Inflammatory macrophage (primary cell): ENCODE measurements at places on chromosomes 6 and 20.
A peak's percentile ranks its signal among the peaks of the same experiment; 100 is the strongest.

DNA sequence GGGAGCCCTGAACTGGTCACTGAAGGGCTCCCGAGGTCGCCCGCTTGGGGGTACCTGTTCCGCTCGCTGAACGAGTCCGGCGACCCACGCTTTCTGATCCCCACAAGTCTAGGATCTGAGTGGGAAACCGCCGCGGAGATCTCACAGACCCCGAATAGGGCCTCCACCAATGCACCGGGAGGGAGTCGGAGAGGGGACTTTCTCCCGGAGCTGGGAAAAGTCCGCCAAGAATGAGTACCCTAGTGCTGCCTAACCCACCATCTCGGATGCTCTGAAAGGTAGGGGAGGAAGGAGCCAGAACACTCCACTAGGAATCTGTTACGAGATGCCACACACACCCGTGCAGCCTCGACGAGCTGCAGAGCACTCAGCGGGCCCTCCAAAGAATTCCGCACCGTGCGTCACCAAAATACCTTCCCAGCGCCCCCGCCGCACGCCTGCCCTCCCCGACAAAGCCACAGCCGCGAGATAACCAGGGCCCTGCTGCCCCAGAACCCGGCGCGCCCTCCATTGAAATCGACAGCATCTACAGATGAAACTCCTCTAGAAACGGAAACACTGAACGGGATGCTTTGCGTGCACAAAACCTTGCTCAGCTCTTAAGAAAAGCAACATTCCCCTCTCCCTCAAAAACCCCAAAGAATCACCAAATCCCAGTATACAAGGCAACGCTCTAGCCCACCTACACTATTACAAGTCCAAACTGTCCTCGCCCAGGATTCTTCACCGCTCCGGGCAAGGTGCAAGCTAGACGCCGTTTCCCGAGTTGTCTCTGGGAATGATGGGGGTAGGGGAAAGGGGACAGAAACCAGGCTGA, 686 bp downstream of the COL12A1 start:
- DNase-seq, result no peak

- no peak for DNase-seq
Measured at GRCh38 chr6:29255530-29255929, 46.0 kb upstream of the OR14J1 start.

- DNase-seq, result no peak
Measured at GRCh38 chr20:19493794-19494495, 264.1 kb upstream of the RIN2 start.

DNA sequence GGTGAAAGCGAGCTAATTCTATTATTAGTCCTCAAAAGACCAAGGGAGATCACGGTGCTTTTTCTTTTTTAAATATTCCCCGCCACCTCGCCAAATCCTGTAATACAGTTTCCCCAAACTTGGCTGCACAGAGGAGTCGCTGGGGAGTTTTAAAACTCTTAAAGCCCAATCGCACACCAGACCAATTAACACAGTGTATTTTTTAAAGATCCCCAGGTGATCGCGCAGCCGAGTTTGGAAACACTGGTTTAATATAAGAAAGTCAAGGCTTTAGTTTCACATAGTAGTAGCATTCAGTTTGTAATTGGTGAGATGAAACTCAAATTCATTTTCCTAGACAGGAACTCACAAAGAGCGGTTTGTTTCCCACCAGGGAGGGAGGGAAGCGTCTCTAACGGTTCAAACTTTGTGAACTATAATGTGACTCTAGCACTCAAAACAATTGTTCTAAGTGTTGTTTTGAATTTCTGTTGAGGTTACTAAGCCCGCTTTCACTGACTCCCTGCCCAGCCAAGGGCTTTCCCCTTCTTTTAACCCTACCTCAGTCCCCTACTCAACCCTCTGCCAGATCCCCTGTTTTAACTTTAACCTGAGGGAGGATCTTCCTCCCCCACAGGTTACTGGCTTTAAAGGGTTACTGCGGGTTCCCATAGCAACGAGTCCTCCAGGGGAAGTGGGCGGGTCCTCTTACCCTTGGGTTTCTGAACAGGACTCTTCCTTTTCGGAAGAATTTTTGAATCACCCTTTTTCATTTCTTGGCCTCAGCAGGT, 25.7 kb upstream of the BTBD3 start:
- DNase-seq, result peak; percentile 69

- no peak for DNase-seq
Measured at GRCh38 chr6:12318749-12319148, 28.6 kb downstream of the EDN1 start.

DNA sequence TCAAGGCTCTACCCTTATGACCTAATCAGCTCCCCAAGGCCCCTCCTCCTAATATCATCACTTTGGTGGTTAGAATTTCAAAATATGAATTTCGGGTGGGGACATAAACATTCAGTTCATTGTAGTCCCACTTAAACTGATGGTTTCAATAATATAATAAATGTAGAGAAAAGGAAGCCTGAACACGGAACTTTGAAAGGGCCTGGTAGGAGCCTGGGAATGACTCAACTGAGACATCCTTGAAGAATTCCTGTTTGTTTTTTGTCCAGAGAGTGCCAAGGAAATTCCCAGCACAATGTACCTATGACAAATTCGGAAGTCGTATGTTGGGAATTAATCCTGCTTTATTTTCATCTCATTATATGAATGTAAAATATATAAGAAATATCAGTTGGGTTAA, 457.9 kb downstream of the PLCB1 start:
- no peak for DNase-seq

DNA sequence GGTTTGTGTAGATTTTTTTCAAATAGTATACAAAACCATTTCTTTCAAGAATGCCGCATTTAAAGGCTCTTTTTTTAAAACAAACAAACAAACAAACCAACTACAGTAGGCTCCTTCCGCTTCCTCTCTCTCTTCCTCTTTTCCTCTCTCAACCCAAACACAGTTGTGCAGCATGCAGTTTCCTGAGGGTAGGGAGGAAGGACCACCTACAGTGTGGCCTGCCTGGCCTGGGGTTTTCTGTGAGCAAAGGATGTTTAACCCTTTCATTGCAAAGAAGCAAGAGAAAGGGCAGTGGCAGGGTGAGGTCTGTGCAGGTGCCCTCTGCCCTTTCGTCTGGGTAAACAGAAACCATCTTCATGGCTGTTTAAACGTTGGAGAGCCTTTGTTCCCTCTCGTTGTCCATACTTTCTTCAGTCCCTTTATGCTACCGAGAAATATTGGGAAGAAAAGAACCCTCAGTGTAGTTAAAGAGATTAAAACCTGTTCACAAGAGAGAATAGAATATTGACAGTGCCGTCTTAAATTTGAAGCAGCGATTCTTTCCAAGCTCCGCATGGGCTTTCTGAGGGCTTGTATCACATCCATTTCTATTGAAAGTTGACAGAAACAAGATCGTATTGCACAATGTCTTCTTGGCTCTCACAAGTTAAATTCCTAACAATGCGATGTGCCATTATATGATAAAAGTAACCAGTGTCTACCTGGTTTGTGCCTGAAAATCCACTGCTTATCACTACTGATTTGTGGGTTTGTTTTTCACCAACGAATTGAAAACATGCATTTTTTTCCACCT, 215.5 kb upstream of the SNX9 start:
- no peak for DNase-seq

DNA sequence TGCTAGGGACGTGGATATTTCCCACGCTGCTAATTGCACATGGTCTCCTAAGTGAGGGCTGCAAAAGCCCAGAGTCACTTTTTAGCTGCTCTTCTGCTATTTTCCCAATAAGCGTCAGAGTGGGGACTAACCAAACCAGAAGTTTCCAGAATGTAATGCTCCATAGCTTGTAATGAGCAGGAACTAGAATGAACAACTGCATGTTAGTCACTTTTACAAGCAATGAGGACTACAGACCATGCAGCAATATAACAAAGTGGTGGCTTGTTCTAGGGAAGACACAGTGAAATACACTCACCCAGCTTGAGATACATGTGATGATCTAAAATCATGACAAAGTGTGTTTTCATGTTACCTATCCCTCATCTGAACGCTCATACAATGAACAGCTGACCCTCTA, 314.1 kb upstream of the SGK1 start:
- peak; percentile 21 for DNase-seq
